NCI-H774 (cell line): ENCODE measurements at places on chromosomes 2 and 18.

DNA sequence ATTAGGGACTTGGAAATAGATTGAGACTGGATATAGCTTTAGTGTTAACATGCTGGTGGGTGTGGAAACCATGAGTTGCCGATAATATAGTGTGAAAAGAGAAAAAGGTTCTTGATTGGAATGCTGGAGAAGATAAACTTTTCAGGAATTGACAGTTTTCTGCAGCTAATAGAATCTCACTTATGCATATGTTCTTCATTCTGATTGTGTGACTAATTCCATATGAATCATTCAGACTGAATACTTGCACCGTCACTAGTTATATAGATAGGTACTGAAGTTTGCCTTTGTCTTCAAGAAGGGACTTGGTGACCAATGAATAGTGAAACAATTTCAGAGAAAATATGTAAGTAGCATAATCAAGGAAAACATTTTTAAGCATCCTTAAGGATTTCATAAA is 225.7 kb upstream of the FOSL2 start:
- no peak for DNase-seq

- no peak for DNase-seq
Measured at GRCh38 chr2:62938126-62938525, 112.5 kb upstream of the OTX1 start.

- peak; percentile 50 for DNase-seq
Measured at GRCh38 chr2:181104512-181105115, 124.2 kb downstream of the UBE2E3 start.

GRCh38 chr2:37615804-37616676 is 55.4 kb downstream of the CDC42EP3 start:
- no peak for DNase-seq

- no peak for DNase-seq
Measured at GRCh38 chr18:79597831-79598632, 81.6 kb upstream of the CTDP1 start.

GRCh38 chr2:48870503-48870902 is 115.0 kb upstream of the LHCGR start:
- no peak for DNase-seq

GRCh38 chr2:68762665-68763064 is 28.1 kb downstream of the ARHGAP25 start:
- no peak for DNase-seq

- no peak for DNase-seq
Measured at GRCh38 chr18:5527603-5528002, 16.2 kb downstream of the EPB41L3 start.

DNA sequence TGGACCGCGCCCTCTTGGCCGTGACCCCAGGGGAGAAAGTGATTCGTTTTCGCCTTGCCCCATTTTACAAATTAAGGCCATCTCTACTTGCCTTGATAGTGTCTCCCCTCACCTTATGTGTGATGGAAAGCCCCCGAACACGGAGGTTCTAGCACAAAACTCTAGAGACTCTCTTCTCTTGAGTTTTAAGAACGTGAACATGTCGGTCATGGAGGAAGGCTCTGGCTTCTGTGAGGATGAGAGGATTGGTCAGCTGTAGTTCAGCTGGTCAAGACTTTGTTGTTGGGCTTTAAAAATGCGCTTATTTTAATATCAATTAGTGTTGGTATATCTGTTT is 828 bp downstream of the DYNC1I2 start:
- DNase-seq: no peak

- no peak for DNase-seq
Measured at GRCh38 chr2:177531706-177532105, 139.1 kb downstream of the AGPS start.

DNA sequence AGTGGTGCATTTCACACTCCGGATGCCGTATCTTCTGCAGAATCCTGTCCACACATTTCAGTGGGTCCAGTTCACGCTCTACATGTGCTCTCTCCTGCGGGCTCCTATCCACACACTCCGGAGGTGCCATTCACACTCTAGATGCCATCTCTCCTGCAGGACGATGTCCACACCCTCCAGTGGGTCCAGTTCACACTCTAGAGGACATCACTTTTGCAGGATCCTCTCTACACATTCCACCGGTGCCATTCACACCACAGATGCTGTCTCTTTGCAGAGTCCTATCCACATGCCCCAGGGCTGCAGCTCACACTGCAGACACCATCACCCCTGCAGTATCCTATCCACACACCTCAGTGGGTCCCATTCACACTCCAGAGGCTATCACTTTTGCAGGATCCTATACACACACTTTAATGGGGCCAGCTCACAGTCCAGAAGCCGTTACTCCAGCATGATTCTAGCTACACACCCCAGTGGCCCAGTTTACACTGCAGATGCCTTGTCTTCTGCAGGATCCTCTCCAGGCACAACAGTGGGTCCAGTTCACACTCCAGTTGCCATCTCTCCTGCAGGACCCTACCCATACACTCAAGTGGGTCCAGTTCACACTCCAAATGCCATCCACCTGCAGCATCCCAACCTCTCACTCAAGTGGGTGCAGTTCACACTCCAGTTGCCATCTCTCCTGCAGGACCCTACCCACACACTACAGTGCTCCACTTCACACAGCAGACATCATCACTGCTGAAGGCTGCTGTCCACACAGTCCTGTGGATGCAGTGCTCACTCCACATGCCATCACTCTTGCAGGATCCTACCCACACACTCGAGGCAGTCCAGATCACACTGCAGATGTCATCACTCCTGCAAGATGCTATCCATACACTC is 2.1 kb upstream of the PXDN start:
- DNase-seq: no peak

DNA sequence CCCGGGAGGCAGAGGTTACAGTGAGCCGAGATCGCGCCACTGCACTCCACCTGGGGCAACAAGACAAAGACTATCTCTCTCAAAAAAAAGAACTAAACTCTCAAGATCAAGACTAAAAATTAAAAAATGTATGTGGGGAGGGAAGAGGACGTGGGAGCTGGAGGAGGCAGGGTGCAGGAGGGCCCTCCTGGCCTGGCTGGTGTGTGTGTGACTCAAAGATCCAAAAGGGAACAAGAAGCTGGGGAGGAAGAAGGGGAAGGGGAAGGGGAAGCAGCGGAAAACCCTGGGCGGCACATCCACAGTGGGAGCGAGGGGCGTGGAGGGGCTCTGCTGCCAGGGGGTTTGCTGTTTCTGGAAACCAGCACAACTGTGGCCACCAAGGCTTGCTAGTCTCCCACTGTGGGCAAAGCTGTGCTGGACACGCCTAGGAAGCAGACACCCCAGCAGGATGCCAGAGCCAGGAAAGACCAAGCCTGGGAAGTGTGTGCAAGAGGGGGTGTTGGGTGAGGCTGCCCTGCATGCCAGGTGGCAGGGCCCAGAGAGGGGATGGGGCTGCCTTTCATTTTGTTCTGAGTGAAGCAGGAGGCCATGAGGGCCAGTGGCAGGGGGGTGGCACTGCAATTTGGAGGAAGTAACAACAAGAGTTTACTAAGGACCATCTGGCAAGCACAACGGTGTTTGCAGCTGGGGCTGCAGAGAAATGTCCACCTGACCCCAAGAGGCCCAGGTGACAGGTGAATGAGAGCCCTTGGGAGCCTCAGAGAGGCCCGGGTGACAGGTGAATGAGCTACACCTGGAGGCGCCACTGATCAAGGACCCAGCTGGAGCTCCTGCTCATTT is 44.5 kb downstream of the ANO7 start:
- no peak for DNase-seq

GRCh38 chr2:182324665-182325064 is 102.2 kb downstream of the PDE1A start:
- no peak for DNase-seq

GRCh38 chr2:185477452-185477851 is 261.2 kb upstream of the FSIP2 start:
- DNase-seq: no peak

- DNase-seq: no peak
Measured at GRCh38 chr2:95352310-95353054, 50.0 kb upstream of the FAHD2A start.

DNA sequence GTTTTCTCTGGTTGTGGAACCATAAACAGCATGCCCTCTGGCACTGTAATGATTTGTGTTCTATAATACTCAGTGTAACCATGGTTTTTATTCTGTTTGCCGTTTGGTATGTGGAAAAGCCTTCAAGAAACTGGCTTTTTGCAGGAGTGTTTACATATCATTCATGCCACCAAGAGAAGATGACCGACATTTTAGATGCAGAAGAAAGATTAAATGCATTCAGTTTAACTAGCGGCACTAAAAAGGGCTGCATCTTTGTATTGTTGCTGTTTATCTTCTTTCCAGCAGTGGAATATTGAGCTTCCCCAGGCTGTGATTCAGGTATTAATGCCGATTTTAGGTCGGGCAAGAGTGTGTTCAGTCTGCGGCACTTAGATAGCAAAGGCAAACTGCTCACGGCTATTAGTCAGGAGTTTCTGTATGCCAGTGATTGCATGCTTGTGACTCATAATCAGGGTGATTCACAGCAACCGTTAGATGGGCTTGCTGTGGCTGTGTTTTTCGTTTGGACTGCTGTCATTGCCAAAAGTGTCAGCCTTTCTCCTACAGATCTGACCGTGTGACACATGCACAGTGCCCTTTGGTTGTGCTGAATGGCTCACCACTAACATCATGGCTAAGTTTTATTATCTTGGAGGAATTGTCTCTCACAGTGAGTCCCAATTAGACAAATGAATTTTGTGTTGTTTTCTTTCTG is 479.7 kb downstream of the PARD3B start:
- DNase-seq: peak; percentile 16

DNA sequence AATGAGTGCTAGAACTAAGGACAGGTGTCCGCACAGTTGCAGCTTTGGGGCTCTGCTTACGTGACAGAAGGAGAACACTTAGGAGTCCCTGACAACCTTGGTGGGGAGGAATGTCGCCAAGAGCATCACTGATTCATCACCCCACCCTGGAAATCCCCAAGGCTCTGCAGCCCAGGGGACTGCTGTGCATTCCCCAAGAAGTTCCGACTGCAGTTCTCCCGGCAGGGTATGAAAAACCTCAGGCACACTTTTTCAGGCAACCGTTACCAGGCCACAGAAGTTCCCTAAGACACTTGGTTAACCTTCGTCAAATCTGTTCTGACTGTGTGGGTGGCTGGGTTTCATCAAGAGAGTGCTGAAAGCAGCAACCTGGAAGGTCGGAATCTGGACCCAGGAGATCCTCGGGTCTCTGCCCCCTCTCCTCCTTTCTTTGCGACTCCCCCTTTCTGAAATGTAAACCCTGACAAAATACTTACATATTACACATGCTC is 192.1 kb upstream of the CXCR4 start:
- DNase-seq: no peak

DNA sequence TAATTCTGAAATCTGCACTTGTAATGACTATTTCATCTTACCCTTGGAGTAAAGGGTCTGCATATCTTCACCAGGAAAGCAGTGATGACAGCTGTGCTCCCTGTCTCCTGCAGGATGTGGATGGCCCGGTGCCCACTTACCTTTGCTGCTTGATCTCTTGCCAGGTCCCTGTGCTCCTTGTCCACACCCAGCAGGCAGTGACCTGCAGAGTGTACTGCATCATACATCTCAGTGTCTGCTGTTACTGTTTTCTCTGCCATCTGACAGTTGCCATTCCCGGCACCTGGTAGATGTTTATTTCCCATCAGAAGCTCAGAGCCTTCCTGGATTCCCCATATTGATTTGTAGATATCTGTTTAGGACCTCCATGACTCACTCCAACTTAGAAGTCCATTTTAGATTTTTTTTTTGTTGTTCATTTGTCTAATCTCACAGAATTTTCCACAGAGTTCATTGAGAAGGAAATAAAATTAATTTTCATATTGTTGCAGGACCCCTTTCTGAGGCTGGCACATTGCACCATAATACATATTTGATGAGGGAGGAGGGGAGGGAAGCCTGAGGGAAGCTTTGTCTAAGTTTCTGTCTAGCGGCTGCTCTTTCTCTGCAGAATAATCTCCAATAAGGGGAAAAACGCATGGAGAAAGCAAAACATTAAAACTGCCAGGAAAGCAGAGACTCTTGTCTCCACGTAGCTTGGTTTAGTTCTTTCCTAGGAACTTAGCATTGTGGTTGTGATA is 697.5 kb upstream of the RAB6C start:
- no peak for DNase-seq

DNA sequence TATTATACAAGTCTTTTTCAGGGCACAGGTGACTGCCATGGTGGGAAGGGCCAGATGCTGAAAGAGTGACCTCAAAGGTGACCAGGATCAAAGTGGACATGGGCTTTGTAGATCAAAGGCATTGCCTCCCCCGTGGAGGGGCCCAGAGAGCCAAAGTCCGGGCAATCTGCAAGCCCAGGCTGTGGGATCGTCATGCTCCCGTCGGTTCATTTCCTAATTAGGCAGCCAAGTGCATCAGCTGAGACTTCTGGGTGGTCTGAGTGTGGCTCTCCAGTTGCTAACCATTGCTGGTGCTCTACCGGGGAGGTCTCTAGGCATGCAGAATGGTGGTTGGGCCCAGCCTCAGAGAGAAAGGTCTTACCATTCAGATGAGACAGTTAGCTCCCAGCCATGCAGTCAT is 61.6 kb downstream of the TRIB2 start:
- DNase-seq: no peak

GRCh38 chr2:61763605-61764034 is 90.2 kb downstream of the FAM161A start:
- peak; percentile 84 for DNase-seq

- no peak for DNase-seq
Measured at GRCh38 chr2:50443288-50443687, 588.6 kb downstream of the NRXN1 start.

DNA sequence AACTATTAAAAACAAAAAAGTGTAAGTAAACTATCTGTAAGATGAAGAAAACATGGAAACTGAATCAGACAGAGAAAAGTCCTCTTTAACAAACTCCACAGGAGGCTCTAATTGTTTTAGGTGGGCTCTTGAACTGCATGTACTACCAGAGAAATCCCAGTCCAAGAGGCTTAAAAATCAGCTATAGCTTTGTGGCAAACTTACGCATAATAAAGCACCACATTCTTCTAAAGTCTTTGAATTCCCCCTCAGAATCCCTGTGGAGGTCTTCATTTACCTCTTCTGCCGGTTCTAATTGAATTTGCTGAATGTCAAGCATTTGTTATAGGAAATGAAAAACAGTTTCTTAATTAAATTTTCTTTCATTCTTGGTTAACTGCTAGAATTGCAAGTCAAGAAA is 40.8 kb downstream of the CHN1 start:
- no peak for DNase-seq

- no peak for DNase-seq
Measured at GRCh38 chr2:177329064-177329463, 63.5 kb upstream of the AGPS start.

DNA sequence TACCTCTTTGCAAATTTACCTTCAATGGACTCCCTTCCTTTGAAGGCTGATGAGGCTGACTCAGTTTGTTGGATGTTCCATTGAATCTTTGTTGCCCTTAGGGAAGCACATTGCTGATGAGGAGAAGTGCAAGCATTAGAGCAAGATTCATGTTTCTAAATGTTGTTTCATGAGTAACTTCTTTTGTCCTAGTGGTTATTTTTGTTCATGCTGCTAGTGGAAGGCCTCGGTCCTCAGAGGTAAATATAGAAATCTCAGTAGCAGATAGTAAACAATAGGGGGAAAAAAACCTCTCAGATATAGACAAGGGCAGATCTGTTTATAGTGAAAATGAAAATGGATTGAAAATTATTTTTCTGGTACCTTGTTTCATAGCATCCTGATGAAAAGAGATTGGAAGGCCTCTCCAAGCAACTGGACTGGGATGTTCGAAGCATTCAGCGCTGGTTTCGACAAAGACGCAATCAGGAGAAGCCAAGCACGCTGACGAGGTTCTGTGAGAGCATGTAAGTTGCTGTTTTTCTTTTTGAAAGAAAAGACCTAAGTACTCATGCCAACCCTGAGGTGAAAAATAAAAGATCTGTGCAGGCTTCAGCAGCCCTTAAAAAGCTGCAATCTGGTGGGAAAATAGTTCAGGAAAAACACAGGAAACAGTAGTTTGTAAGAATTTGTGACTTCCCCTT is 104.9 kb downstream of the CERS6 start:
- no peak for DNase-seq

GRCh38 chr2:67733517-67733916 is 329.3 kb downstream of the C1D start:
- DNase-seq: no peak
